ENCODE measurements at places on chromosomes 7 and 10. TPM values are rescaled to one million over a fixed set of nuclear protein-coding genes. Genes with fewer than 3 reads are reported as not detected.

PNLIP gene
- not detected for total RNA-seq

MLXIPL gene
- total RNA-seq, result not detected

FAM25G gene
- total RNA-seq, result not detected

PDK4 gene
- 0.20 TPM for total RNA-seq

NPY gene
- not detected for total RNA-seq

NRAP gene
- not detected for total RNA-seq

GDF10 gene
- 0.17 TPM for total RNA-seq

NEURL1 gene
- total RNA-seq, result 1.1 TPM

DNA sequence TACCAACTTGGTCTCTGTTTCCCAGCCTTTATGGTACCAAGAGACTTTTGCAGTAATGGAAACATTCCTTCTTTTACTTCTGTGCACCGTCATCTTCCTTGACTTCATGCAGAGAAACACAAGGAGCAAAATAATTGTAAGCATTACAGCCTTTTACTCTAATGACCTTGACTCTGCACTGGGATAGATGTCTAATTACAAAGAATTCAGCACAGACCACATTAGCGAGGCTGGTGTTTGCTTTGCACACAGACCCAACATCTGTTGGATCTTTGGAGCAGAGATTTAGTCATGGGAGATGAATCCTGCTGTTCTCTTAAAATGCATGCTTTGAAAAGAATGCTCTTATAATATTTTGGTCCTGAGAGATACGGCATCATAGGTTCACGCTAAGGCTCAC is 261.6 kb downstream of the TWIST1 start:
- DNase-seq, result no peak
- H3K36me3 ChIP-seq, result no peaks in the 10 kb centered on the region
- no peaks in the 10 kb centered on the region for H3K4me1 ChIP-seq
- no peaks in the 10 kb centered on the region for H3K27me3 ChIP-seq
- no peak overlapping the region for H3K27ac ChIP-seq

GRCh38 chr10:70253878-70254765 is 20.9 kb upstream of the PPA1 start:
- H3K27me3 ChIP-seq, result peaks cover 62% of the 10 kb centered on the region
- no peak overlapping the region for H3K27ac ChIP-seq

- H3K27ac ChIP-seq, result no peak overlapping the region
- H3K36me3 ChIP-seq, result no peaks in the 10 kb centered on the region
- DNase-seq, result no peak
- H3K4me1 ChIP-seq, result peaks cover 2% of the 10 kb centered on the region
These were observed 42.9 kb downstream of the PRKG1 start for GRCh38 chr10:51117053-51117660.

DNA sequence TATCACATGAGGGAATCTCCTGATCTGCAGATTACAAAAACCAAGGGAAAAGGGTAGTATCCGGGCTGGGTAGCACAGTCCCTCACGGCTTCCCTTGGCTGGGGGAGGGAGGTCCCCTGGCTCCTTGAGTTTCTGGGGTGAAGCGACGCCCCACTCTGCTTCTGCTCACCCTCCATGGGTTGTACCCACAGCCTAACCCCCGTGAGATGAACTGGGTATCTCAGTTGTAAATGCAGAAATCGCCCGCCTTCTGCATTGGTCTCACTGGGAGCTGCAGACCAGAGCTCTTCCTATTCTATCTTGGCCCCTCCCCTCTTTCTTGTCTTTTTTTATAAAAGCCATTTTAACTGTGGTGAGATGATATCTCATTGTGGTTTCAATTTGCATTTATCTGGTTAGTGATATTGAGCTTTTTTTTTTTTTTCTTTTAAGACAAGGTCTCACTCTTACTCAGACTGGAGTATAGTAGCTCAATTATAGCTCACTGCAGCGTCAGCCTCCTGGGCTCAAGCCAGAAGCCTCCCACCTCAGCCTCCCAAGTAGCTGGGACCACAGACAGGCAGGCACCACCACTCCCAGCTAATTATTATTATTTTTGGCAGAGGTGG is 87.8 kb downstream of the ABCC2 start:
- peak overlapping the region; percentile 83 for H3K4me3 ChIP-seq
- peaks cover 59% of the 10 kb centered on the region for H3K27me3 ChIP-seq
- peak; percentile 15 for DNase-seq

DNA sequence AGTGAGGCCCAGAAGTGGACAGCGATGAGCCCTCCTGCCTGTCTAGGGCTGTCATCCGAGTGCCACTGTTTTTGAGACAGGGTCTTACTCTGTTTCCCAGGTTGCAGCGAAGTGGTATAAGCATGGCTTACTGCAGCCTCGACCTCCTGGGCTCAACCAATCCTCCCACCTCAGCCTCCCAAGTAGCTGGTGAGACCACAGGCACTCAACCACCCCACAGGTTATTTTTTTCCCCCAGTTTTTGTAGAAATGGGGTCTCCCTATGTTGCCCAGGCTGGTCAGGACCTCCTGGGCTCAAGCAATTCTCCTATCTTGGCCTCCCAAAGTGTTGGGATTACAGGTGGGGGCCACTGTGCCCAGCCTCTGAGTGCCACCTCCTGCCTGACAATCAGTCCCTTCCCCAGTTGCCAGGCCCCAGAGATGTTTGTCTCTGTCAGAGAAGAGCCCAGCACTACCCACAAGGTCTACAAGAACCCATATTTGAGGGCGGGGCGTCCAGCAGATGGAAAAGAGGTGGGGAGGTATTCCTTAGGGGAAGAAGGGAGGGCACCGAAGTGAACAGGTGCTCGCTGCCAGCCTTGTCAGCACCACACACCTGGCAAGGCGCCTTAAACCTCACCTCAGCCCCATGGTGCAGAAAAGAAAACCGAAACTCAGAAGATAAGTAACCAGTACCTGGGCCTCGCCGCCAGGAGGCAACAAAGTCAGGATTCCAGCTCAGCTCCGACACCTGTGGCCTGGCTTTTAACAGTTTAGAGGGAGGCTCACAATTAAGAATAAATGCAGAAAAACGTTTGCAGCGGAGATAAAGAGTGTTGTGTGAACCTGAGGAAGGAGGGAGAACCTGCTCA is 77.4 kb upstream of the ANLN start:
- H3K27ac ChIP-seq, result peak overlapping the region; percentile 45
- peaks cover 14% of the 10 kb centered on the region for H3K27me3 ChIP-seq
- no peak for DNase-seq
- no peak overlapping the region for H3K4me3 ChIP-seq
- H3K36me3 ChIP-seq, result no peaks in the 10 kb centered on the region

DNA sequence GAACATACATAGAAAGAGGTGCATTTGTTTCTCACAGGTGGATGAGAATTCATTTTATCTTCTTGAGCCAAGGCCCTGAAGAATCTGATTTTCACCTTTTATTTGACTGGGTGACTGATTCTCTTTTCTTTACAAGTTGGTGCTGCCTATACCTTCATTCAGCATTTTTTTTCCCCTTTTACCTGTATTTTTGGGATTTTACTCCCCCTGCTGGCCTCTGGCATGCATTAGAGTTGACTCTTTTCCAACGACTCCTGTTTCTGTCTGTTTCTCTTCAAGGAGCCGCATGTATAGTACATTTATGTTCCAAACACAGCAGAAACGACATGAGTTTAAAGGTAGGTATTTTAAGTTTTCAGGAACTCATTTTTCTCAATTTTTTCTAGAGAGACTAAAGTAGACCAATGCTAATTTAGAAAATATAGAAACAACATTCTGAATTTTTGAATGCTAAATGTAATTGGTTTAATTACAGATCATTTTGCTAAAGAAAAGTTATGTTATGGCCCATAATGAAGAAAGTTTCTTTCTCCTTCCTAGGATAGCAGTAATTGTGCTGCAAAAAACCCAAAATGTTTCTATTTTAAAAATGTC is 149.8 kb upstream of the HDAC9 start:
- peaks cover 8% of the 10 kb centered on the region for H3K27me3 ChIP-seq
- no peak overlapping the region for H3K4me3 ChIP-seq
- H3K4me1 ChIP-seq, result no peaks in the 10 kb centered on the region
- no peak for DNase-seq

DNA sequence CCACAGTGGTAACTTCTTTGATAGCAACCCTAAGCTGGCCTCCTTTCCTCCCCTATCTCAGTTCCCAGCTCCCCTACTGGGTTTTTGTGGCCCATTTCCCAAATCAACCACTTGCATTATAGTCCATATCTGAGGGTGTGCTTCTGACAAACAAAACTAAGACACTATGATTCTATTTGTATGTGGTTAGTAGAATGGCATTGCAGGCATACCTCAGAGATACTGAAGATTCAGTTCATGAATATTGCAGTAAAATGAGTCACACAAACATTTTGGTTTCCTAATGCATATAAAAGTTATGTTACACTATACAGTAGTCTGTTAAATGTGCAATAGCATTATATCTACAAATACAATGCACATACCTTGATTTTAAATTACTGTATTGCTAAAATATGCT is 15.4 kb upstream of the TMEM243 start:
- H3K4me1 ChIP-seq, result peaks cover 2% of the 10 kb centered on the region
- no peaks in the 10 kb centered on the region for H3K36me3 ChIP-seq

GRCh38 chr7:111265394-111265793 is 174.5 kb downstream of the LRRN3 start:
- peaks cover 3% of the 10 kb centered on the region for H3K36me3 ChIP-seq
- no peak overlapping the region for H3K27ac ChIP-seq
- no peaks in the 10 kb centered on the region for H3K27me3 ChIP-seq
- peaks cover 6% of the 10 kb centered on the region for H3K4me1 ChIP-seq

DNA sequence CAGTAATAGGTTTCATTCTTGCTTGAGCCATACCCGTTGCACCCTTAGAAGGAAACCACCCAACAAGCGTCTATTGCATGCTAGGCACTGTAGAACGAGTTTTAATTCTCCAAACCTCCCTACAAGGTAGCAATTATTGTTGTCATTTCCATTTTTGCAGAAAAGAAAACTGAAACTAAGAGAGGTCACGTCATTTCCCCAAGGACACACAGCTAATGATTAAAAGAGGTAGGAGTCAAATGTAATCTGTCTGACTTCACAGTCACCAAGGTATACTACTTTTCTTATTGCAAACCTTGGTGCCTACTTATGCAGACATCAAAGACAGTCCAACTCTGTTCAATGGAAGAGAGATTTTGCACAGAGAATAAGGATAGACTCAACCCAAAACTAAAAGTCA is 49.1 kb upstream of the C1QL3 start:
- no peak for DNase-seq
- peaks cover 40% of the 10 kb centered on the region for H3K27me3 ChIP-seq
- no peak overlapping the region for H3K4me3 ChIP-seq

GRCh38 chr7:144821067-144821466 is 14.8 kb downstream of the TPK1 start:
- H3K36me3 ChIP-seq, result no peaks in the 10 kb centered on the region
- peaks cover 37% of the 10 kb centered on the region for H3K4me1 ChIP-seq
- H3K4me3 ChIP-seq, result peak overlapping the region; percentile 33
- H3K27ac ChIP-seq, result peak overlapping the region; percentile 99

- peaks cover 46% of the 10 kb centered on the region for H3K4me1 ChIP-seq
- H3K27ac ChIP-seq, result peak overlapping the region; percentile 90
- DNase-seq, result no peak
- H3K36me3 ChIP-seq, result peaks cover 16% of the 10 kb centered on the region
These were observed 12.9 kb downstream of the SEC31B start for GRCh38 chr10:100506596-100507356.

DNA sequence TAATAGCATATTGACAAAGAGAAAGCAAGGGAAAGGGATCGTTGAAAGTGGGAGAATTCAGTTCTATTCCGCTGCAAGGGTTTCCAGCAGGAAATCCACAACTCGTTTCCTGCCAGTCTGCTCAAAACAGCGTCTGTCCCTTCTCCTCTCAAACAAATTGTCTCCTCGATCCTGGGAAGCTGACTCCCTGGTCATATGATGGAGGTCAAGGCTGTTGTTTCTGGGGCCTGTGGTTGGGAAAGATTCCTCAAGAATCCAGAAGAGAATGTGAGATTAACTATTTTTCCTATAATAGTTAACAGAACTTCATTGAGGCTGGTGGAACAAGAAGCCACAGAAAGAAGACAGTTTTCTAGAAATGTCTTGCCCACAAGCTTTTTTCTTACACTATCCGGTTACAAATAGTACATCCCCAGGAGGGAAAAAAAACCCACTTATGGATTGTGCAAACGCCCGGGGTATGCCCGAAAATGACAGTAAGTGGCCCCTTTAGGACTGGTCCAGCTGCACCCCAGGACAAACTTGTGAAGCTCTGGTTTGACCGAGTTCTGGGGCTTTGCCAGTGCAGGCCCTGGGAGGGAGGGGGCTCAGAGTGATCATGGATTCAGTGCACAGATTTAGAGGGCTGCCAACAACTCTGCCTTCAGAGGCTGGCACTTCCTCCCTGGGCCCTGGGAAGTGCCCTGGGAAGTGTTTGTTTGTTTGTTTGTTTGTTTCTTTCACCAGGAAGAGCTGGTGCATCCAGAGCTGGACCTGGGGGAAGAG is 49.4 kb upstream of the CTBP2 start:
- no peaks in the 10 kb centered on the region for H3K36me3 ChIP-seq
- no peak overlapping the region for H3K27ac ChIP-seq
- no peak overlapping the region for H3K4me3 ChIP-seq
- no peak for DNase-seq

DNA sequence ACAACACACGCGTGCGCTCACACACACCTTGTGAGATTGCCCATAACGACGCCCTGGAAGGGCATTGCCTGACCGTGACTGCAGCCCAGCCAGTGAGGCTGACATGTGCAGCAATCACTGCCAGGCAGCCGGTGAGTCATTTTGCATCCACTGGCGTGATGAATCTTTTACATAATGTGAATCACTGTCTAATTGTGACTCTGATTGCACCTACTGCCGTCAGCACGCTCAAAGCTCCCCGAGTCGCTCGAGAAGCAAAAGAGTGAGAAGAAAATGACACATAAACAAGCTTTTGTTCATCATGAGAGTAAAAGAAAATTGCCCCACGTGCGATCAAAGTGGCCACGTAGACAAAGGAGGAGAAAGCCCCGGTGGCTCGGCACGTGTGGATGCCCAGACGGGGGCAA is 117.4 kb upstream of the PFKP start:
- H3K27me3 ChIP-seq, result peaks cover 49% of the 10 kb centered on the region
- DNase-seq, result no peak
- H3K4me1 ChIP-seq, result peaks cover 7% of the 10 kb centered on the region
- peak overlapping the region; percentile 64 for H3K4me3 ChIP-seq

DNA sequence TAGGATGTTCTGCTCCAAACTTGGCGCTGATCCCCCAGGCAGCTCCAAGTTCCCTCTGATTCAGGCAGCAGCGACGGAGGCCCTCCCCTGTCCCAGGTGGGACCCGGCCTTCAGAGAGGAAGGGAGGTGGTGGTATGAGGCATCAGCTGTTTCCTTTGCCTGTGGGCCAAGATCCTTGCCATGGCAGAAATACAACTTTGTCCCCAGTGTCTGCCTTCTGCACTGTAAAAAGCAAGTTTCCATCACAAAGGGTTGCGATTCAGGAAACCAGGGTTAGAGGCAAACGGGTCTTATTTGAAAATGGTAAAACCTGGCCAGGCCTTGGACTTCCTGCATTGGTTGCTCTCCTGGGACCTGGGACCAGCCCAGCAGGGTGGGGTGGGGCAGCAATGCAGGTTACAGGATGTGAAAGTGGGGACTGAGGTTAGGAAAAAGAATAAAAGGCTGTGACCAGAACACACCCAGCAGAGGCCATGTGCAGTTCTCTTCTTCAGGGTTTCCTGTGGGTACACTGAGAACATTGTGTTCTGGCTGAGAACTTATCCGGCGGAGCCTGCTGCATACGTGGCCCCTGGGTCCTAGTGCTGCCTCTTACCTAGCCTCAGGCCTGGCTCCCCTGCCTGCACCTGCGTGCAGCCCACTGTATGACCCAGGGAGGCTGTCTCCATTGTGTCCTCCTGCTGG is 25.1 kb upstream of the DDIT4 start:
- peak overlapping the region; percentile 91 for H3K27ac ChIP-seq
- H3K27me3 ChIP-seq, result no peaks in the 10 kb centered on the region
- peaks cover 58% of the 10 kb centered on the region for H3K4me1 ChIP-seq
- no peaks in the 10 kb centered on the region for H3K36me3 ChIP-seq

GRCh38 chr7:148697256-148698006 is 1.3 kb upstream of the CUL1 start:
- peaks cover 2% of the 10 kb centered on the region for H3K36me3 ChIP-seq
- no peak for DNase-seq
- peak overlapping the region; percentile 91 for H3K27ac ChIP-seq
- H3K4me3 ChIP-seq, result peak overlapping the region; percentile 98
- H3K27me3 ChIP-seq, result no peaks in the 10 kb centered on the region

All from T-helper 17 cell (primary cell).